ENCODE measurements at places on chromosomes 4 and X. TPM values are rescaled to one million over a fixed set of nuclear protein-coding genes. Genes with fewer than 3 reads are reported as not detected.

GRCh38 chrX:141662781-141663180, 35.8 kb downstream of the SPANXD start:
- DNase-seq, result no peak

GRCh38 chr4:12239897-12240636, 811.4 kb upstream of the HS3ST1 start:
- DNase-seq, result no peak

GRCh38 chrX:56498756-56499155, 64.7 kb upstream of the UBQLN2 start:
- no peak for DNase-seq

- no peak for DNase-seq
Measured at GRCh38 chrX:137166591-137166990, 132.8 kb upstream of the GPR101 start.

DNA sequence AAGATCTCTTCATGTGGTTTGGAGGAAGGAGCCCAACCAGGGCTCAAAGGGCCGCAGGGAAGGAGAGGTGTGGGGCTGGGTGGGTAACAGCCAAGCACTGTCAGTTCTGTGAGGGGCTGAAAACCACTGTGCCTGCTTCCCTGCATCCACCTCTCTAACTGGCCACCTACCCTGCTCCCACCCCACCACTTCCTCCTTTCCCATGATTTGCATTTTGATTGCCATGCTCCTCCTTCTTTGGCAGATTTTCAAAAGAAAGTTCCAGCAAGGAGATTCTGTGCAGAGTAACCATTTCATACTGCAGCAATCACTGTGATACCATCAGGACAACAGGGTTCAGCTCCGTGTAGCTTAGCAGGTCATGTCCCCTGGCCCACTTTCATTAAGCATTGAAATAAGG, 1.8 kb downstream of the ZNF674 start:
- no peak for DNase-seq

GRCh38 chr4:132809298-132810032, 339.6 kb upstream of the PCDH10 start:
- DNase-seq, result no peak

DNA sequence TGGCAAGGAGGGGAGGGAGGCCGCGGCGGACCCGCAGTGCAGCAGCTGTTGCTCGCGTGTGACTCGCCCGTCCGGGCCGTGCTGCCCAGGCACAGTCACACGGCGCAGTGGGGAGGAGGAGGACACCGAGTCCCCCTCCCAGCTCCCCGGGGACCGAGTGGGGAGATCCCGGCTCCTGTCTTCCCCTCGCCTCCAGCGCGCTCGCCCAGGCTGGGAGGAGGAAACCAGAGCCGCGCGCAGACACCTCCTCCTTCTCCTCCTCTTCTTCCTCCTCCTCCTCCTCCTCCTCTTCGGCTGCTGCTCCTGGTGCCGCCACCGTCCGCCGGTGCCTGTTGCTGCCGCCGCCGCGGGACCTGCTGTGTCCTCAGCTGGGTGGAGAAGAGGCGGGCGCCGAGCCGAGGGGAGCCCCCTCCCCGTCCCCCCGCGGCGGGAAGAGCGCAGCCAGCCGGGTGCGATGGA, at the start of gene TBC1D1:
TSS of gene TBC1D1 (plus strand) at position 284 of the 459 bp plus-strand sequence. CDS start 11,012 bp downstream, outside the sequence.
- DNase-seq, result no peak

DNA sequence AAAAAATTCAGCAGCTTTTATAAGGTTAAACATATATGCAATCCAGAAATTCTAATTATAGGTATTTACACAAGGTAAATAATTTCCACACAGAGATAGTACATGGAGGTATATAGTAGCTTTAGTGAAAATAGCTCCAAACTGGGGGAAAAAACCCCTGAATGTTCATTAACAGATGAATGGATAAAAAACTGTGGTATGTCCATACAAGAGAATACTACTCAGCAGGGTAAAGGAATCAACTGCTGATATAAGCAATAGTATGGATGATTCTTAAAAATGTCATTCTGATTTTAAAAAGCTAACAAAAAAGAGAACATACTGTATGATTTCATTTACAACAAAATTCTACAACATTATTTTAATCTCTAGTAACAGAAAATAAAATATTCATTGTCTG, 37.2 kb upstream of the FRMD7 start:
- DNase-seq, result no peak

- no peak for DNase-seq
Measured at GRCh38 chr4:153181293-153181692, 22.9 kb upstream of the TRIM2 start.

GRCh38 chr4:17142232-17142711, 243.8 kb upstream of the LDB2 start:
- peak; percentile 28 for DNase-seq

- DNase-seq, result no peak
Measured at GRCh38 chr4:134490863-134491262, 289.3 kb upstream of the PABPC4L start.

DNA sequence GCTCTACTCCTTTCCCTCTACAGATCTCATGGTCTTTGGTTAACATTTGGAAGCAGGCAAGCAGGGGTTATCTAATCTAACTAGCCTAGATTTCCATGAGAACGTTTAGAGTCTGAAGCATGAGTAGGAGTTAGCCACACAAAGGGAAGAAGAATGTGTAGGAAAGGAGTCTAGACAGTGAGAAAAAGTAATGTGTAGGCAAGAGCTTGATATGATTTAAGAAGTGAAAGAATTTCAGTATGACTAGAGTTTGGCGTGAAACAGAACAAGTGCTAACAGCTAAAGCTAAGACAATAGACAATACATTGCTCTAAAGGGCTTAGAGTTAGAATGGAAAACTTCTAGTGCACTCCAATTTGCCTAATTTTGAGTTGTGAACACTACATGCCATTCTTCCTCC, 10.8 kb downstream of the CXCL8 start:
- no peak for DNase-seq

DNA sequence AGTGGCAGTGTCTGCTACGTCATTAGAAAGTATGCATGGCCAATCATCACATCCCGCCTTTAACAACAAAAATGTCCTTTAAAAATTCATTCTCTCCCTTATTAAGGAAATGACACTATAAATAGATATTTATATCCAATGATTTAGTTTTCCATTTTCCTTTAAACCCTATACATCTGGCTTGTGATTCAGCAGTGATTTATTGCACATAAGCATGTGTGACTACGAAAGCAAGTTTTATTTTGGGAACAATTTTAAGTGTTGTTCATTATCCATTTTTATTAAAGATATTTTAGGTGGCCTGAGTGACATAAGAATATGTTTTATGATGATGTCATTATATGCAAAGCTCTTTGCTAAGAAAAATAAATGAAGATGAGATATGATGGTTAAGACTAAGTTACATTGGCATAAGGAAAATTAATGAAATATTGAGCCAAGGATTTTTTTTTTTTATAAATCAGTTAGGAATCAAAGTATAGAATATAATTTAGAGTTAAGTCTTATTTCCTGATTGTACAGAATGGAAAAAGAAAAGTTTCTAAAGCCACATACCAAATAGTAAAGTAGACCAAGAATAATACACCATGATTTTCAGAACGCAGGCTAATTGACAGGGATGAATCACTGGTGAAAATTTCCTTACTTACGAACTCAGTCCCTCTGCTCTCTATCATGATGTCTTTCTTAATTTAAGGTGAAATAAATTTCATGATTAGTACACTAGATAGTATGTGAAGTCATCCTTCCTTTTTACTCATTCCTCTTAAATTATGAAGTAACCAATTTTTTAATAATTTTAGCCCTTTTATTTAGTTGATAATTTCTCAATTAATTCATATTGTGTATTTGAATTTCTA, 822.4 kb downstream of the FAT4 start:
- no peak for DNase-seq

DNA sequence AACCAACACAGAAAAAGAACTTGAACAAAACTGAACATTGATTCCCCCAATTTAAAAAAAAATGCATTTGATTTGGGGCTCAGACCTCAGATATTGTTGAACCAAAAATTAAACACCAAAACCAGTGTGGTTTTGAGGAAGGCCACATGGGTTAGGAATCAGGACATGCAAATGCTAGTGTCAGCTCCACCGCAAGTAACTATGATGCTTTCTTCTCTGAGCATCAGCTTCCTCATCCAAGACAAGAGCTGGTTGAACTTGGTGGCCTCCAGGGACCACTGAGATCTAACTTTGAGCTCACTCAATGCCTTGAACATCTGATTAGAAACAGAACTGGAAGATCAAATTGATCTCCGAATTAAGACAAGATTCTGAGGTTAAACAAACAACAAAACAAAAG, 142.9 kb upstream of the NWD2 start:
- no peak for DNase-seq

DNA sequence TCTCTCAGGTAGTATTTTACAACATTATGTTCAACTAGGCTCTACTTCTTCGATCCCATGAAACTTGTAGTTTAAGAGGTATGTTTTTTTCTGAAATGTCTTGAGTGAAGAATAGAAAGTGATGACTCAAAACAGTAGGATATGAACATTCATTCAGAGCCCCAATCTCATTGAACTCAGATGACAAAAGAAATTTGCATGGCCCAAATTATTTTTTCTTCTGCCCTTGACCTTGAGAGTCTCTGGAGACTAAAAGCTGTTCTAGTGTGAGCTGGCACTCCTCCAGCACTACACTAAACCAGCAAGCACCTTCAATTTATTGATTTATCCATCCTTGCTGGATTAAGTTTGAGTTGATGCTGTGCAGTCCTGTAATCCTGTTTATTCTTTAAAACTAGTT, 4.0 kb downstream of the DCLK2 start:
- no peak for DNase-seq

- DNase-seq, result no peak
Measured at GRCh38 chr4:126558596-126558995, 1074.2 kb upstream of the INTU start.

The FGF5 gene
- 4.4 TPM for total RNA-seq

The SMIM10 gene
- total RNA-seq, result 1.9 TPM

The NLGN3 gene
- total RNA-seq, result 0.34 TPM

The PROM1 gene
- total RNA-seq, result 69.0 TPM

The PDGFC gene
- total RNA-seq, result 82.5 TPM

The FAM241A gene
- 1.6 TPM for total RNA-seq

Measured in kidney epithelial cell (primary cell).